ENCODE measurements at places on chromosomes 2 and 18.

GRCh38 chr18:28147674-28148171, 29.2 kb downstream of the CDH2 start:
- DNase-seq: no peak

DNA sequence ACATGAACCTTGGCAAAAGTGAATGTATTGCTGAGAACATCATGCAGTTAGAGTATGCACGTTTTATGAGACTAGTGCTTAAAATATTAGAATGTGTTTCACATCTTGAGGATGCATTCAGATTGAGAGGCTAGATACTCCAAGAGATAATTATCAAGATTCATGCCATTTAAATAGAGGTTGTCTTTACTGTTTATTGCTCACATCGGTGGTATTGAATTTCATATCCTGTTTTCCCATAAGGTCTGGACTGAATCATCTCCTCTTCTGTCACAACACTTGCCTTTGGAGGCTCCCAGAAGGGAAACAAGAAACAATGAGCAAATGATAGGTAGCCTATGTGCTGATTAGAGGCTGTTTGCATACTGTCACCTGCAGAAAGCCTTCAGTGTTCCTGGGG, 83.8 kb downstream of the CLHC1 start:
- DNase-seq: no peak

DNA sequence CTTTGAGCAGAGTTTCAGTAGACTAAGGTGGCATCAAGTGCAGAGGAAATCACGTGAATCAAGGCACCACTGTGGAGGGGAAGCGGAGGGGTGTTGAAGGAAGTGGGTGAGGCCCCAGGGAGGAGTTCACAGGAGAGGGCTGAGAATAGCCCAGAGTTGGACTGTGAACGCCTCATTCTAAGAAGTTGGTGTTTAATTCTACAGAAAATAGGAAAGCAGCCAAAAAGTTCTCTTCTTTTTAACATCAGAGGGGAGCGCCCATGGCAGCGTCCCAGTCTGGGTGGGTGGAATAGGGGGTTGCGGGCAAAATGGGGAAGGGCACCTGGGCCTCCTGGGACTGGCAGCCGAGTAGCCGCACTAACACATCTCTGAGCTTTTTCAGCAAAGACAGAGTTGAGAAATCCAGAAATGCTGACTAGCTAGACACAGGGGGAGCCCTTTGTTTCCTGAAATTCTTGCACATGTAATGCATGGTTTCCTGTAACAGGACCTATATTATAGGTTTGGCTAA, 97.0 kb downstream of the NEB start:
- DNase-seq: peak; percentile 8

DNA sequence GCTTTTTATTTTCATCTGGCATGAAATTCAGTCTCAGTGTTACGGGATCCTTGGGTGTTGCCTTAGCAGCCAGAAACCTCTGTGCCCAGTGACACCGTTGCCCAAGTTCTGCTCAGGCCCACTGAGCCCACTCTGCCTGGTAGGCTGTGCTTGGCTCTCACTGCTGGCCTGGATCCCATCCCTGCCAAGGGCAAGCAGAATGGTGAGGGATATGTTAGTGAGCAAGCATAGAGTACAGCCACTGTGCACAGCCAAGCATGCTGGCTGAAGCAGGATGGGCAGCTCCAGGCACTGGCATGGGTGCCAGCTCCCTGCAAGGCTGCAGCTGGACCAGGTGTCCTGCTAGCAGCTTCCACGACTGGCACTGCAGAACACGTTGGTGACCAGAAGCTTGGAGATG, 194.7 kb upstream of the TFPI start:
- no peak for DNase-seq

GRCh38 chr18:63292831-63293683, 26.5 kb downstream of the BCL2 start:
- DNase-seq: peak; percentile 39

DNA sequence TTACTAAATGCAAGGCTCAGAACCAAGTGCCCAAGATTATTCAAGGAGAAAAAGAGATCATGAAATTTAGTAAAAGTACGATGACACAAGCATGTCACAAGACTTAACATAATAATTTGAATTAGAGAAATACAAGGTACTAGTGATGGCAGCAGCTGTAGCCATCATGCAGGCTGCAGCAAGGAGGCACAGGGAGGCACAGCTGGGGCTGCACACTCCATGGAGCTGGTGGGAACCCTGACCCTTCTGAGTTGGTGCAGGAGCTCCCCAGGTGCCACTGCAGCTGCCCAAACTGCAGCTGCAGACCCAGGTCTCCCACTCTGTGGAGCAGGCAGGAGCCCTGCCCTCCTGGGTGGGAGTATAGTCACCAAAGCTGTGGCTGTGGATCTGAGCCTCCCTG, 46.0 kb downstream of the COL3A1 start:
- DNase-seq: no peak

GRCh38 chr2:99507937-99508818, 18.4 kb upstream of the REV1 start:
- DNase-seq: no peak

- no peak for DNase-seq
Observed at GRCh38 chr2:54459037-54459441, 2.9 kb downstream of the SPTBN1 start.

DNA sequence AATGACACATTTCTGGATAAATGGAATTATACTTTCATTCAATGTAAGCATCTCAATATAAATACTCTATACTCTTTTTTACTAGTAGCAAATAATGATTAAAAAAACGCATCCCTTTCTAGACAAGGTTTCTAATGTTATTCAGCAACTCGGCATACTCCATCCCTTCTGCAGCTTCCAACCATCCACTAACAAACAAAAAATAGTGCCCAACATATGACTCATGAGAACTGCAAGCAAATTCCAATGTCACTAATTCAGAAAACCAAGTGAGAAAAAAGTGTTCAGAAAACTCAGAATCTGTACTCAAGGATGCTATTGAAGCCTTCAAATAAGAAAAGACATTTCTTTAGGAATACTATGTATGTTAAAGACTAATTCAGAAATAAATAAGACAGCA, 140.0 kb downstream of the BAZ2B start:
- no peak for DNase-seq

DNA sequence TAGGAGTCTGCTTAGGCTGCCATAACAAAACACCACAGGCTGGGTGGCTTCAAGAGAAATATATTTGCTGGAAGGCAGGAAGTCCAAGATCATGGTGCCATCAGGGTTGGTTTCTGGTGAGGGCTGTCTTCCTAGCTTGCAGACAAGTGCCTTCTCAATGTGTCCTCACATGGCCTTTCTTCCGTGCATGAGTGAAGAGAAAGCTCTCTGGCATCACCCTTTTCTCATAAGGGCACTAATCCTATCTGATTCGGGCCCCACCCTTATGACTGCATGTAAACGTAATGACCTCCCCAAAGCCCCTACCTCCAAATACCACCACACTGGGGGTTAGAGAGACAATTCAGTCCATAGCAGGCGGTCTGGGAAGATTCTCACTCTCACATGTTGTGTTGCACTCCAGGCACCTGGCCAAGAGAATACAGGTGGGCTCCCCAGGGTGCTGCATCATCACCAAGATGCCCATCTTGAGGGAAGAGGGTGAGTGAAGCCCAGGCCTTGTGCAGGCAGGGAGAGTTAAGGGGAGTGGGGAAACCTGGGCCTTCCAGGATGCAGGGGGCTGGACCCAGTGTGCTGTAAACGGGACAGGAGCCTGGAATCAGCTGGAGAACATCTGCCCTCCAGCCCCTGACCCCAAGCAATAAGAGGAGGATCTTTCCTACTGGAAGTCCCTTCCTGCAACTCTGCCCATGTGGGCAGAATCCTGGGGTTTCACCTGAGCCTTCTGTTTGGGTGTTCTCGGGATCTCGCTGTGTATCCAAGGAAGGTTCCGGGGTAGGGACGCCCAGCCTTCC, 10.2 kb downstream of the CATIP start:
- DNase-seq: peak; percentile 25

GRCh38 chr18:23512641-23513040, 9.3 kb downstream of the RMC1 start:
- no peak for DNase-seq

- DNase-seq: no peak
Observed at GRCh38 chr2:66127656-66128055, 307.3 kb upstream of the MEIS1 start.

DNA sequence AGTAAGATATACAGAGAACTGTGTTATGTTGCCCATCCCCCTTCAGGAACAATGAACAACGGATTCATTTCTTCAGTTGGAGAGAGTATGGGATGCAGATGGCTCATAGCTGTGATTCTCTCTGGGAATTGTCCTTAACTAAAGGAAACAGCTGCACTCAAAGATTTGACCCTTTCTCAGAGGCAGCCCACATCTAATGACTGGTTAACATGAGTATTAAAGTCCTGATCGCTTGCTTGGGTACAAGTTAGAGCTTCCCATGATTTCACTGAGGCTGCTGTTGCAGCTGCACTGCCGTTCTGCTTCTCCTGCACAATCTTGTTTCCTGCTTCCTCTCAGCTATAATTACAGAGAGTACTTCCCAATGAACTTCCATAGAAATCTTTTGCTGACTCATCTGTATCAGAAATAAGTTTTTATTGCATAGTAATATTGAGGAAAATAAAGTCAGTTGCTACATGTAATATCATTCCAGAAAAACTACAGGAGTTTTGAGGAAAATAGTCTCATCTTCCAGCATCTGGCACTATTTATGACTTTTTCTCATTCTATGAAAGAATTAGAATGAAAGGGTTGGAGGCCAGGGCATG, 12.8 kb upstream of the SCN9A start:
- no peak for DNase-seq

DNA sequence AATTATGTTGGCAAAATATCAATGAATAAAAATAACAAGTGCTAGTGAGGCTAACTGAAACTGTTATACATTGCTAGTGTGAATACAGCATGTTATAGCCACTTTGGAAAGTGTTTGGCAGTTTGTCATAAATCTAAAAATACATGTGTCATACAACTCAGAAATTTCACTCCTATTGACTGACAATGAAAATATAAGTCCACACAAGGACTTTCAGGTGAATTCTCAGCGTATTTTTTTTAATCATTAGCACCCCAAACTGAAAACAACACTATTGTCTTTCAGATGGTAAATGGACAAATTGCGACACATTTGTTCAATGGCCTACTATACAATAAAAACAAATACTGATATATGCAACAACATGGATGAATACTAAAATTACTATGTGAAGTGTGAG, 884.8 kb downstream of the TRIB2 start:
- no peak for DNase-seq

DNA sequence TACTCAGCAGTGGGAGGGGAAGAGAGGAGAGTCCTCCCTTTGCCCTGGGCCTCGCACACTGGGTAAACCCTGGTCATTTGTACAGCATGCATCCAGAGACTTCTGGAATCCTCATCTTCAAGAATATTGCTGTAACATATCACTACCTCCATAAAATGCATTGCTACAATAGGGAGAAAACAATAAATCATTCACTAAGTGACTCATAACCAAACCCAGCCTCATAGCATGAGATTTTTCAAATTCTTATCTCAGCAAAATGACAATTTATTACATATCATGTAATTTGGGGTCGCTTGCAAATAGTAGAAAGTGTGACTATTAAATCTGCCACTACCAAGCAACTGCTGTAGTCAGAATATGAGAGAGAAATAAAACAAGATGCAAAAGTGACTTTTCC, 189.4 kb downstream of the ALK start:
- DNase-seq: no peak

DNA sequence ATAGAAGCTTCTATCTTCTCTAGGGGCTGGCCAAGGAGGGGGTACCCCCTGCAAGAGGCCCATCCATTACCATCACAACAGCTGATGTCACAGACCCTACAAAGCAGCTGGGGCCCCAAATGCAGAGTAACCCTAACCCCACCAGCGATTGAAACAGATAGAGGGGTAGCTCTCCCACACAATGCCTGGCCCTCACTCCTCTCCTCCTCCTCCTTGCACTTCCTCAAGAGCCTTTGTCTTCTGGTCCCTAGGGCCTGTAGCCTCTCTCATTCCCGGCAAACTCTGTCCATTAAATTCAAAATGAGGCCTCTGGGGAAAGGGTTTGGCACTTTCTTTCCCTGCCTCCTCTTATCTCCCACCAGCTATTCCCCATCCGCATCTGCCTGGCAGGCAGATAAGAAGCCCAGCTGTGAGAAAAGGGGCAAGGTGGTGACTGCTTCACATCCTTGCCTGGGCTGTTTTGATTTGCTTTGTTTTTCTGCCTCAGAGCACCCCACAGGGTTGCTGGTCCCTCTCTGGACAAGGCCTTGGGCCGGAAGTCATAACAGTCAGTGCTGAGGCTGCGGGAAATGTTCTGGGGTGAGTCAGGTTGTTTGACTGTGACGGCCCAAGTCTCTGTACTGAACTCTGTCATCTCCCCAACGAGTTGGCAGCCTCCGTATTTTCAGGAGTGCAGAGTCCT, 26.1 kb upstream of the CYP26B1 start:
- DNase-seq: no peak

- no peak for DNase-seq
Observed at GRCh38 chr2:122412360-122412759, 656.9 kb downstream of the TSN start.
